ENCODE measurements at places on chromosomes 2 and 18.

GRCh38 chr2:200667413-200667812 lies 81.6 kb downstream of the AOX1 start:
- DNase-seq, result no peak

- no peak for DNase-seq
Measured at GRCh38 chr2:27262379-27263286, at the start of gene SLC30A3. TSS of gene SLC30A3 (minus strand) at chr2:27263047. CDS start at chr2:27262906, 141 bp downstream.

DNA sequence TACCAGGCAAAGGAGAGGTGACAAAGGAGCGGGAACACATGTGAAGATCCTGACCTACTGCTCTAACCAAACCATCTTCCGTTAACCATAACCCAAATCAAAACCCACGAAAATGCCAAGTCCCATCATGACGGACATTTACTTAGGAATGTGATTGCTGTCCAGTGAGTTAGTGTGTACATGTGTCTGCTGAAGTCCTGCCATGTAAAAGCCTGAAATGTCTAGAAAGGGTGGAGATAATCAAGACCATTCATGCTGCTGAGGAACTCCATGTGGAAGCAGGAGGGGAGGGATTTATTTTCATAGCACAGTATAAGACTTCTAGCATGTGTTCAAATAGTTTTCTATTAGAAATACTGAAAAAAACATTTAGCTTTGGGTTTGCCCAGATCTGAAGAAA lies 137.0 kb upstream of the BOD1L2 start:
- DNase-seq, result no peak

GRCh38 chr18:22609642-22610041 lies 191.9 kb upstream of the CTAGE1 start:
- DNase-seq, result no peak

- DNase-seq, result no peak
Measured at GRCh38 chr2:181131584-181131983, 151.2 kb downstream of the UBE2E3 start.

GRCh38 chr18:70354080-70354479 lies 65.2 kb downstream of the SOCS6 start:
- DNase-seq, result no peak

DNA sequence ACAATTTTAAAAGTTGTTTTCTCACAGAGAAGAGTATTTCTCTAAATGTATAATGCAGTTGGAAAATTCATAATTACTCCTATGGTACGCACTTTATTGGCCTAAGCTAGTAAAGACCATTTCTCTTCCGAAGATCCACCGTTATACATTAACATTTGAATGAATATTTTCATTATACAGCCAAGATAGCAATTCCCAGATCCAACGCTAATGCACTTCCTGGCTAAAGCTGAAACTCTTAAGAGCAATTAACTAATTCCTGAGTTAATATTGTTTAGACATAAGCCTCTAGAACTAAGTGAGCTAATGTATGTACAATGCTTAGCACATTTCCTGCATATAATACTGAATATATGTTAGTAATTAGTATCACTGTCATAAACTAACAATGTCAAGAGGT lies 56.2 kb downstream of the PDK1 start:
- DNase-seq, result no peak

DNA sequence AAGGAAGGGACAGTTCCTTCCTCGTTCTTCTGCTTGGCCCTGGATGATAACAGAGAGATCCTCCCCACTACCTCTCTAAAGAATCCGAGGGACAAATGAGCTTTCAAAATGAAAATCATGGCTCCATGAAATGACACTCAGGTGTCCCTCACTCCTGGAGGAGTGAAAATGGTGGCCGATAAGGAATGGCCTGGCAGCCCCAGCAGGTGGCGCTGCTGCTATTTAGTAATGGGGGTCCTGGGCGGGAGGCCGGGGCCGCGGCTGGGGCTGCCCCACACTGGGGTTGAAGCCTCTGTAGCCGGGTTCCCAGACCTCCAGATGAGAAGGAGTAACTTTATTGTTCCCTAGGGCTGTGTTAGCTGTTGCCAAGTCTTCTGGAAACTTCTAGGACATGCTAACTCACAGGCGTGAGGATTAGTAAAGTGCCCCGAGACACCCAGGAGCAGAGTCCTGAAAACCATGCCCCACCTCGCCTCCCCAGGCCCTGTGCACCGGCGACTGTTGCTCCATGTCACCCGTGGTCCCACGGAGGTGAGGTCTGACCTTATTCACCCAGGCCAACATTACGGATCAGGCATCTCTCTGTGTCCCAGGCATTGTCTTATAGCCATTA lies 138.0 kb downstream of the CTIF start:
- no peak for DNase-seq

- no peak for DNase-seq
Measured at GRCh38 chr2:106116248-106116647, 77.9 kb downstream of the UXS1 start.

DNA sequence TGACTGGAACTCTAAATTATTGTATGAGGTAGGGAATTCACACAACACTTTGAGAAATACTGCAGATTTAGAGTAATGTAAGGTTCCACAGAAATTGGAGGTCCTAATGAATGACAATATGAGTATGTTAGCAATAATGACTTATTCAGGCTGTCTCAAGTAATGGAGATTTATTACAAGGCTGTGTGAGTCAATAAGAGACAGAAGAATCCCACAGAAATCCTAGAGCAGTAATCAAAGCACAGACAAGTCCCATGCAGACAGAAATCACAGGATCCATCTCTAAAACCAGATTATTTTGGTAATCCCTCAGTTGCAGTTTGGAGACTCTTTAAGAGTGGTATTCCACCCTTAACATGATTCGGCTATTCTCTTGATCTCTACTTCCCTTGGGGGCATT lies 83.6 kb downstream of the FAM161A start:
- DNase-seq, result no peak

GRCh38 chr2:41791523-41791922 lies 256.3 kb upstream of the PKDCC start:
- no peak for DNase-seq

- DNase-seq, result no peak
Measured at GRCh38 chr2:239753401-239753837, 271.7 kb downstream of the NDUFA10 start.

DNA sequence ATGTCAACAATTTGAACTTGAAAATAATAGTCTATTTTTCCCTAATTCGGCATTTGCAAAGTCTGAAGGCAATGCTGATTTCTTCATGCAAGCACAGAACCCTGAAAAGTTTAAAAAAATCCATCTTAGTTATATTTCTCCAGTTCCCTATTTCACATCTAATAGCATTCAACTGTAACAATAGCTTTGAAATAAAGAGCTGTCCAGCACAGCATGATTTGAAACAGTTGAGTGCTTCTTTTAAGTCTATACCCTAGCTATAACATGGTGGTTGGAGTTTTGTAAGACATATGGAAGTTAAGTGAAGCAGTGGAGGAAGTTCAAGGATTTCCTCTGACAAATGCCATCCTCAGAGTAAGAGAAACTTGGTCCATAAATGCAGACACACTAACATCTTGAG lies 691.9 kb downstream of the ERBB4 start:
- DNase-seq, result no peak

GRCh38 chr2:177733-178132 lies 86.1 kb downstream of the SH3YL1 start:
- DNase-seq, result no peak

GRCh38 chr2:208373460-208374089 lies 33.0 kb upstream of the PTH2R start:
- no peak for DNase-seq

DNA sequence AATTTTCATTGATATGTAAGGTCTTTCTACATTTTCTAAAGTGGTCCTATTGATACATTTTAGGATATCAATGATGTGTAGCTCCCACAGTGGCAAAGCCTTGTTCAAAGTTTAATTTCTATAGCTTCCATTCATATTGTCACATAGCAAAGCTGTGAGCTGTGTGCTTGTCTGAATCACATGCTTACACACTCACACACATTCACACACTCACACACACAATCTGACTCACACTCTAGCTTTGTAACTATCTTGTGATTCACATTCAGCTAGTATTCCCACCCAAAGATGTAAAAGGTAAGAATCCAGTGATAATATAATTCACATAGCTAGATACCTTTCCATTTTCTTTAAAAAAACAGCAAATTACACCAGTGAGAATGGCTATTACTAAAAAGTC lies 58.7 kb downstream of the MAPRE2 start:
- DNase-seq, result no peak

GRCh38 chr18:54684784-54685183 lies 93.7 kb downstream of the DYNAP start:
- DNase-seq, result no peak

- DNase-seq, result no peak
Measured at GRCh38 chr2:207617011-207617671, 8.1 kb downstream of the METTL21A start.

DNA sequence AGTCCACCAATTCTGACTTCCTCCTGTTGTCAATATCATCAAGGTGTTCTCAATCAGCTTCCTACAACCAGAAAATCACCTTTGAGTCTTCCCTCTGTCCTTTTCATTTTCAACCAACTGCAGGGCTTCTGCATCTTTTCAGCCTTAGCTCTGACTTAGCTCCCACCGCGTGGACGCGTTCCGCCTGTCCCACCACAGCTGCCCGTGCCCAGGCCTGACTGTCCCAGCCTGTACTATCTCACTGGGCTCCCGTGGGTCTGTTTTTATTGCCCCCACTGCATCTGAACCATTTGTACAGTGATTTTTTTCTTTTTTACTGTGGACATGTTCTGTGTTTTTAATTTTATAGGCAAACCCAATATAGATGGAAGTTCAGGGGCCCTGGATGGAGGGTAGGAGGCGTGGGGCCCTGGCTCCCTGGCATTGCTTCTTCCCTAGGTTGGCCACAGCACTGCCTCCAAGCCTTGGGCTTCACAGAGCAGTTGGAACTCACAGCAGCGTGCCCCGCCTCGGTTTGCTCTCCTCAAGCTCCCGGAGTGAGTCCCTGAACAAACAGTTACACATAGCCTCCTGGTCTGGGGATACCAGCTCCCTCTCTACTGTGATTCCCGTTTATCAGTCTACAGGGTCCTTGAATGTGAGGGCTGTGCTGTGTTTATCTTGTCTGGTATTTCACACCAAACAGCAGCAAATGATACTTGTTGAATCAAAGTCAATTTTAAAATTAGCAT lies 280.6 kb upstream of the PXDN start:
- no peak for DNase-seq

GRCh38 chr18:11663439-11664029 lies 25.5 kb upstream of the GNAL start:
- DNase-seq, result no peak

GRCh38 chr2:58146707-58147106 lies 94.4 kb downstream of the FANCL start:
- no peak for DNase-seq

DNA sequence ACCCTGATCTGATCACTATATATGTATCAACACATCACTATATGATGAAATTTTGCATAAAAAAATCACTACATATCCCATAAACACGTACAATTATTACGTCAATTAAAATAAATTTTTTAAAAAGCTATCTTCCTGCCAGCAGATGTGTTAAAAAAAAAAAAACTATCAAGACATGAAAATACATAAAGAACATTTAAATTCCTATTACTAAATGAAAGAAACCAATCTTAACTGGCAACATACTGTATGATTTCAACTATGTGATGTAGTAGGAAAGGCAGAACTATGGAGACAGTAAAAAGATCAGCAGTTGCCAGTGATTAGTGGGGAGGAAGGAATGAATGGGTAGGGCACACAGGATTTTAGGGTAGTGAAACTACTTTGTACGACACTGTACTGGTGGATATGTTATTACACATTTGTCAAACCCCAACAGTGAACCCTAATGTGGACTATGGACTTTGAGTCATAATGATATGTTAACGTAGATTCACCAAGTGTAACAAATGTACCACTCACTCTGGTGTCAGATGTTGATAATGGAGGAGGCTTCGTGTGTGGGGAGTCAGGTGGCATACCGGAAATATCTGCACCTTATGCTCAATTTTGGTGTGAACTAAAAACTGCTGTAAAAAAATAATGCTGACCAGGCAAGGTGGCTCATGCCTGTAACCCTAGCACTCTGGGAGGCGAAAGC lies 27.4 kb downstream of the USP34 start:
- no peak for DNase-seq

Measured in SHP77 treated with DMSO at 0.1 percent for 48 hours (cell line).